ENCODE measurements at places on chromosomes 16 and 17.

- no peak for DNase-seq
Measured at GRCh38 chr16:27330542-27330941, 16.8 kb downstream of the IL4R start.

GRCh38 chr17:49819138-49819537 lies 28.7 kb downstream of the TAC4 start:
- no peak for DNase-seq

DNA sequence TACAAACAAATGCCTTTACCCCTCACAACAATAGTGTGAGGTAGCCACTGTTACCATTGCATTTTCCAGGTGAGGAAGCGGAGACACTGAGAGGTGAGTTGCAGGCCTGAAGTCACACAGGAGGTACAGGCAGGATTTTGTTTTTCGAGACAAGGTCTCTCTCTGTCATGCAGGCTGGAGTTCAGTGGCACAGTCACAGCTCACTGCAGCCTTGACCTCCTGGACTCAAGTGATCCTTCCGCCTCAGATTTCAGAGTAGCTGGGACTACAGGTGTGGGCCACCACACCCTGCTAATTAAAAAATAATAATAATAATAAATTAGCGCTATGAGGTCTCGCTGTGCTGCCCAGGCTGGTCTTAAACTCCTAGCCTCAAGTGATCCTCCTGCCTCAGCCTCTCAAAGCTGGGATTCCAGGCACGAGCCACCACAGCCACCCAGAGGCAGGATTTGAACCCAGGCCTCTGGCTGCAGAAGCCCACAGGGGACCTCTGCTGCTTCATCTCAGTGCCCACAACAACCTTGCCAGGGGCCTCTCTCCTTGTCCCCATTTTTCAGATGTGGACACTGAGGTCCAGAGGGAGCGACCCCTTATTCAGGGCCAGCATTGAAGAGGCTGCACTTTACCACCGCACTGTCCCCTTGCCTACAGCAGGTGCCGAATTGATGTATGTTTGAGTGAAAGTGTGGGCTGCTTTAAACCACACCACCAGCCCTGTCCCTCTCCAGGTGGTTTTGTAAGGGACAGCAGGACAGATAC lies 16.0 kb upstream of the CIBAR2 start:
- no peak for DNase-seq

DNA sequence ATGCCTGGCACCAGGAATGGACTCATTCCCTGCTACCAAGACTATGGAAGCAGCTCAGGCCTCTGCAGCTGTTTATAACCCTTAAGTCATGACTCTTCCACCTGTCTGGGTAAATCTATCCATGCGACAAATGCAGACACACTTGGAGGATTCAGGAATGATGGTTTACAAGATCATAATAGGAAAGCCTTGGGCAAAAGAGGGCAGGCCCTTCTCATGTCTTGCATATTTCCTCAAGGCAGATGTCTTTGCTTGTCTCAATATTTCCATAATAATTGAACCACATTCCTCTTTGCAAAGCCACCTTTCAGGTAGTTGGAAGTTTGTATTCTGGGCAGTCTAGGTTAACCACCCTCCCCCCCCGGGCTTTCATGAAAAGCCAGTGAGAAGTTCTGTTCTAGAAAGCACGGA lies 884 bp upstream of the JPT1 start:
- DNase-seq, result no peak

DNA sequence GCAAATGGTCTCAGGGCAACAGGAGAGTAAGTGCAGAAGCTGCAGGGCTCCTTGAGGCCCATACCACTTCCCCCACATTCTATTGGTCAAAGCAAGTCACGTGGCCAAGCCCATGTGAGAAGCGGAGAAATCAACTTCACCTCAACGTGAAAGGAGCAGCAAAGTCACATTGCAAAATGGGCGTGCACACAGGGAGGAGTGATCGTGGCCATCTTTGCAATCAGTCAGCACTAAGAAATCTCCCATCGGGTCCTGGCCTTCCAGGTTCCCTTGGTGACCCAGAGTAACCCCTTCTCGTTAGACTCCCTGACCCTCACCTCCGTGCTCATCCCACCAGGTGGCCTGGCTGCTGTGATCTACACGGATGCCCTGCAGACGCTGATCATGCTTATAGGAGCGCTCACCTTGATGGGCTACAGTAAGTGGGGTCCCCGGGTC lies 38.0 kb downstream of the SLC5A11 start:
- DNase-seq, result no peak

DNA sequence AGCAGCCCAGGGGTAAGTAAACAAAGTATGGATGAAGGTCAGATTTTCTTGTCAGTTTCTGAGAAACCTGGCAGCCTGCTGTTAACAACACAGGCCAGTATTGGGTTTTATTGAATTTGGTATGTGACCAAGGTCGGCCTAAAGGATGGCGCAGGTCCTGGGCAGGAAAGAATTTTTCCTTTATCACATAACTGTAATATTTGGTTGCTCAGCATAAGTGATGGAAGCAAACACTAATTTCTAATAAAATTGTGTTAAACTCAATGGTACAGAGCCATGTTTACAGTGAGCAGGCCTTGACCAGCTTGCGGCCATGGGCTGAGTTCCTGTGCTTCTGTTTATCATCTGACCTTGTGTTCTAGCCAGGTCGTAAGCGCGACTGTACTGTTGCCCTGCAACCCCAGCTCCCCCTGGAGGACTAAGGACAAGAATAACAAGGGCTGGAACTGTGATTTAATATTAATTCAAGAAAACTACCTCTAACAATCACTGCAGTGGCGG lies 10.5 kb downstream of the POLDIP2 start:
- DNase-seq, result no peak

- DNase-seq, result no peak
Measured at GRCh38 chr16:30882429-30883310, 11.2 kb downstream of the BCL7C start.

DNA sequence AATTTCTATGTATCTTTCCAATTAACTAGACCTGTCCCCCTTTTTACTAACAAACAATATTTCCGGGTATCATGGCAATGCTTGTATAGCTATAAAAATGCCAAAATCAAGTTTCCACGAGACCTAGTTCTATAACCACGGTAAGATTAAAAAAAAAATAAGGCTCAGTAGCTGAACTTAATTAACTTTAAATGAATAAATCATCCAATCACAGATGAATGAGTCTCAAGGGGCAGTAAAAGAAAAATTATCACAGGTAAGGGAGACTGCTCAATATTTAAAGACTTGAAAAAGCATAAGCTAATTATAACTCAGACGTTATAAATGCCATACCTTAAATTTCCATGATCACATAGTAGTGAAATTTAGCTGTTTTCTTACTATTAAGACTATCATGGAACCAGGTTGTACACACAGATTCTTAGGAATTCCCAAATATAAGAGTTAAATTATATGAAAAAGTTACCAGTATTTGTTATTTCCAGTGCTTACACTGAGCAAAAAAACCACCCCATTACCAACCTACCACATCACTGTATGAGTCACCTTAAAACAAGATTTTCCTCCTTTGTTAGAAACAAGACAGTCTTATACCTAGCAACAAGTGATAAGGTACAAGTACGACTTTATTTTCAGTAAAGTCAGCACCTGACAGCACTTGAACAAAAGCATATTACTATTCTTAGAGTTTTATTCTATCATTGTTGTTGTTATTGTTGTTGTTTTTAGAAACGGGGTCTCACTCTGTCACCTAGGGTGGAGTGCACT lies 20.6 kb downstream of the SSH2 start:
- no peak for DNase-seq

GRCh38 chr17:31853911-31854470 lies 5.1 kb downstream of the COPRS start:
- DNase-seq, result no peak

DNA sequence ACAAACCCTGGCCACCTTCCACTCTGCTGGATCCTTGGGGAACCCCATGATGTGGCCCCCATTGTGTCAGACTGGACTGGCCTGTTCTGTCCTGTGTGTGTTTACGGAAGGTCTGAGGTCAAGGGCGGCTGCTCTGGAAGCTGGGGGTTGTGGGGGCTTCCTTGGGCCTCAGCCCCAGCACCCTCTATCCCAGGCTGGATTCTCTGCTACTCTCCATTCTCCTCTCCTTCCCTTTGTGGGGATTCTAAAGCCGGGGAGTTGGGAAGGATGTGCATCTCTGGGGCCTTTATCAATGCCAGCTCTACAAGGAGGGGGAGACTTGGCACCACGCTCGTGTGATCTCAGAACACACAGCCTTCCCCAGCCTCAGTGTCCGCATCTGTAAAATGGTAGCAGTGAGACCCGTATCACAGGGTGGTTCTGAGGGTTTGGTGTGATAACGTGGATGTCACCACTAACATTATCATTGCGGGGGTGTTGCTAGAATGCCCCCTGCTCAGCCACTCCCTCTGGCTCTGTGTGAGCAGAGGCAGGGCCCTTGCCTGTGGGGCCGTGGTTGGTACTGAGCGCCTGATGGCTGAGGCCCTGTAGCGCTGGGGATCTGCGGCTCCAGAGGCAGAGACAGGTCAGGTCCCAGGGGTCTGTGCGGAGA lies 18.1 kb downstream of the ADGRG1 start:
- DNase-seq, result no peak

DNA sequence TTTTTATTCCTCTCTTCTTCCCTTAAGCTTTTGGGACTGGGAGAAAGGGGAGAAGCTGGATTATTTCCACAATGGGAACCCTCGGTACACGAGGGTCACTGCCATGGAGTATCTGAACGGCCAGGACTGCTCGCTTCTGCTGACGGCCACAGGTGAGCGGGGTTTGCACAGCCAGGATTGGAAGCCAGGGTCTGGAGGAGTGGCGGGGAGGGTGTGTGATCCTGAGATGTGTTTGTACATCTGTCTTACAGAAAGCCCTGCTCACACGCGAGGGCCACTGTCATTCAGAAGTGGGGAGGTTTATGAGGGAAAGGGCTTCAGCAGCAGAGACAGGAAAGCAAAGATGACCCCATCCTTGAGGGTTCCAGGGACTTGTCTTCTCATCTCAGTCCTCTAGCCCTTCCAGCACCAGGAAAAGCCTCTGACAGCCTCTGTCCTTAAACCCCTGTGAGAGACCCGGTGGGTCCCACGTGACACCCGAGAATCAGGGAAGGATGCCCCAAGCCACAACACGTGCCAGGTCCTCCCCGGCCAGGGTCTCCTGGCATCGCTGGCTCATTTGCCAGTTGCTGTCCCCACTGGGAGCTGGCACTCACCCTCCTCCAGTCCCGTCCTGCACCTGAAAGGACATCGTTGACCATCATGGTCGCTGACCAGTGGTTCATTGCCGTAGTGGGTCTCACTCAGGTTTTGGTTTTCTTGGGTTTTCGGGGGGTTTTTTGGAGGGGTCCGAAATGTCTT lies 44.3 kb upstream of the CHMP6 start:
- DNase-seq, result no peak

GRCh38 chr17:55699181-55699860 lies 23.3 kb downstream of the TMEM100 start:
- DNase-seq, result no peak

GRCh38 chr17:38558728-38559050 lies 47.1 kb downstream of the SRCIN1 start:
- DNase-seq, result peak; percentile 21

DNA sequence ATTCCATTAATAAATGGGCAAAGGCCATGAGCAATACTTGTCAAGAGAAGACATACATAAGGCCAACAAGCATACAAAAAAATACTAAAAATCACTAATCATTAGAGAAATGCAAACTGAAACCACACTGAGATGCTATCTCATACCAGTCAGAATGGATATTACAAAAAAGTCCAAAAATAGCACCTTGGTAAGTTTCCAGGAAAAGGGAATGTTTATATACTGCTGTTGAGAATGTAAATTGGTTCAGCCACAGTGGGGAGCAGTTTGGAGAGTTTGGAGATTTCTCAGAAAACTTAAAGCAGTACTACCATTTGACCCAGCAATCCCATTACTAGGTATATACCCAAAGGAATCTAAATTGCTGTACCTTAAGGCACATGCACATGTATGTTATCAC lies 467.7 kb downstream of the CDH11 start:
- DNase-seq, result no peak

DNA sequence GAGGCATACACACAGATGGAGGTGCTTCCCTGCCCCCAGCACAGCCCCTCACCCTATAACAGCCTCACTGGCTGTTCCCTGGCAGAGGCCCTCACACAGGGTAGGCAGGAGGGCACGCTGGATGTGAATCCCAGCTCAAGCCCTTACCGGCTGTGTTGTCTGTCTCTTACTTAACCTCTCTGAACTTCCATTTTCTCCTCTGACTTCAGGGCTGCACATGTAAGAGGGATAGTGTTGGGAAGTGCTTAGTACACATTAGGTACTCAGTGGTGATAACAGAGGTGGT lies 24.6 kb upstream of the EIF1 start:
- DNase-seq, result no peak

GRCh38 chr17:61726977-61727376 lies 136.0 kb upstream of the NACA2 start:
- DNase-seq, result no peak

DNA sequence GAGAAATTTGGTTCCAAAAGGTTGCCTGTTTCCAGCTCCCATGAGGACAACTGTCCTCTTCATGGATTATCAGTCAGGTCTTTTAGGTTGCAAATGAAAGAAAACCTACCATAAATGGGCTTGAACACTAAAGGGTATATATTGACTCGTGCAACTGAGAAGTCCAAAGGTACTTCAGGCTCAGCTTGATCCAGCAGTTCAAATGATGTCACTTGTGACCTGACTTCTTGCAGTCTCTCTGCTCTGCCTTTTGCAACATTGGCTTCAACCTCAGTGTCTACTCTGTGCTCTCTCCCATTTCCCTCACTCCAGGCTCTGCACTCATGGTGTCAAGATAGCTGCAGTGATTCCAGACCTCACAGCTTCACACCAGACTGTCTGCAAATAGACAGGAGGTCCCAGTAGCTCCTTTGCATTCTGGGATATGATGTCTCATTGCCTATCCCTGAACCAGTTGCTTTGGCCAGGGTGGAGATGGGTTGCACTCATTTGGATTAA lies 5.5 kb upstream of the CALB2 start:
- no peak for DNase-seq
